ENCODE measurements at places on chromosomes 3 and 15.

GRCh38 chr15:49888323-49888693, 230.7 kb downstream of the ATP8B4 start:
- no peak for DNase-seq

- DNase-seq: no peak
Observed at GRCh38 chr15:25690673-25691543, 172.2 kb downstream of the ATP10A start.

- DNase-seq: no peak
Observed at GRCh38 chr3:40228792-40229350, 80.6 kb upstream of the EIF1B start.

DNA sequence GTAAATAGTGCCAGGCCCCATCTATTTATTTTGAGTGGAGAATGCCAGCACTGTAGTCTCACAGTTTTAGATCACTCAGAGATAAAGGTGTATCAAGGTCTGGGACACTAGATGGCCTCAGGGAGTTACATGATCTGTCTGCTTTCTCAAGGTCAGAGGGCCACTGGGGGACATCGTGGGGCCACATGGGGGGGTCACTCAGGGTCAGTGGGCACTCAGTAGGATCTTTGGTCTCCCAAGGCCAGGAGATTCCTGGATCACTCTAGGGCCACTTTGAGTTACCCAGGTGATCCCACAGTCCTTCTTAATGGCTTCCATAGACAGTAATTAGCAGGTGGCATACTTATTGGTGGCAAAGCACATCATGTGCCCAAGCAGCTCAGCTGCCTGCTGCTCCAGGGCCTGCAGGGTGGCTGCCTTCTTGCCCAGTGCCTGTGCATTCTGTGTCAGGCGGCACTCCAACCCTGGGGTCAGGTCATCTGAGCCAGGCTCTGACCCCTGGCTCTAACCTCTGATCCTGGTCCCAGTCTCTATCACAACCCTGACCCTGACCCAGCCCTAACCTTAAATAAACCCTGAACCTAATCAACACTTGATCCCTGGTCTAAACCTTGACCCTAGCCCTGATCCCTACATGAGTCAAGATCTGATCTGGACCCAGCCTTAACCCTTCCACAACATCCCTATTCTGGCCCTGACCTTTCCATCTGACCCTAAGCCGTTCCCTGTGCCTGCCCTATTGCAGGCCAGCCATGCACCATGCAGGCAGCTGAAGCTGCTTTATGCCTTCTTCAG, 1.8 kb upstream of the LAMB2 start:
- no peak for DNase-seq

GRCh38 chr15:57406062-57406772, 29.9 kb downstream of the CGNL1 start:
- DNase-seq: no peak

- DNase-seq: no peak
Observed at GRCh38 chr15:99113547-99114271, 8.8 kb downstream of the SYNM start.

DNA sequence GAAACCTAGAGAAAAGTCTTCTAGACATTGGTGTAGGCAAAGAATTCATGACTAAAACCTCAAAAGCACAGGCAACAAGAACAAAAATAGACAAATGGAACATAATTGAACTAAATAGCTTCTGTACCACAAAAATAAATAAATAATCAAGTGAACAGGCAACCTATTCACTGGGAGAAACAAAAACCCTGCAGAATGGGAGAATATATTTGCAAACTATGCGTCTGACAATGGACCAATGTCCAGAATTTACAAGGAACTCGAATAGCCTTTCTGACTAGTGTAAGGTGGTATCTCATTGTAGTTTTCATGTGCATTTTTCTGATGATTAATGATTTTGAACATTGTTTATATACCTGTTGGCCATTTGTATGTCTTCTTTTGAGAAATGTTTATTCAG, 37.0 kb upstream of the GCSAM start:
- no peak for DNase-seq

- no peak for DNase-seq
Observed at GRCh38 chr3:46356909-46357308, 3.0 kb downstream of the CCR2 start.

DNA sequence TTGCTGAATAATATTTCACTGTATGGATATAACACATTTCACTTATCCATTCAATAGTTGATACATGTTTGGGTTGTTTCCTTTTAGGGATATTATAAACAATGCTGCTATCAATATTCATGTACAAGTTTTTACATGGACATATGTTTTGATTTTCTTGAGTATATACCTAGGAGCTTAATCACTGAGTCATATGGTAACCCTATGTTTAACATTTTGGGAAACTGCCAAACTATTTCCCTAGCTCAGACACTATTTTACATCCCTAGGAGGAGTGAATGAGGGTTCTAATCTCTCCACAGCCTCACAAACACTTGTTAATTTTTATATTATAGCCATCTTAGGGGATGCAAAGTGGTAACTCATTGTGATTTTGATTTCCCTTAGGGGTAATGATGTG, 66.0 kb downstream of the GPR156 start:
- DNase-seq: no peak

GRCh38 chr3:153911116-153911515, 210.1 kb upstream of the ARHGEF26 start:
- DNase-seq: no peak

- DNase-seq: no peak
Observed at GRCh38 chr3:148344521-148344920, 353.2 kb upstream of the AGTR1 start.

- no peak for DNase-seq
Observed at GRCh38 chr3:15164340-15164739, 41.7 kb upstream of the CAPN7 start.

- DNase-seq: peak; percentile 51
Observed at GRCh38 chr15:40857601-40858341, 13.9 kb downstream of the SPINT1 start.

GRCh38 chr15:52441841-52442240, 86.8 kb downstream of the MYO5A start:
- DNase-seq: no peak

GRCh38 chr3:59310736-59311135, 260.9 kb upstream of the CFAP20DC start:
- no peak for DNase-seq

DNA sequence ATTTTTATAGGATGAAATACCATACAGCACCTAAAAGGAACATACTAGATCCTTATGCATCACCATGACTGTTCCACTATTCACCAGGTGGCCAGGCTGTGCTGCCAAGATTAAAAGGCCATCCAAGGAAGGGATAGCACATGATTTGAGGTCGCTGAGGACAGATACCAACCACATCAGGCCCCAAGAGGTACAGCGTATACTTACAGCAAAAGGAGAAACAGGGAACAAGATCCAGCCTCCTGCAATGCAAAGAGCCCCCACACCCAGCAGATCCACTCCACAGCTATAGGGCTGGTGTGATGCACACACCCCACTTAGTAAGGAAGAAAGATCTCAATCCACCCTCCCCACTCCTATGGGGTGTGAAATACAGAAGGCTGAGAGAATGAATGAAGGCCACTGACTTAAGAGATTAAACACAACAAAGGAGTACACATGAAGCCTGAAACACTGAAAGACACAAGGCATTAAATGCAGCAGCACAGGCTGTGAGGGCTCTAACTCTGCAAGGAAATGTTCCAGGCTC, 32.0 kb upstream of the ZNF445 start:
- DNase-seq: no peak

GRCh38 chr3:65714134-65714533, 324.6 kb downstream of the MAGI1 start:
- DNase-seq: no peak

DNA sequence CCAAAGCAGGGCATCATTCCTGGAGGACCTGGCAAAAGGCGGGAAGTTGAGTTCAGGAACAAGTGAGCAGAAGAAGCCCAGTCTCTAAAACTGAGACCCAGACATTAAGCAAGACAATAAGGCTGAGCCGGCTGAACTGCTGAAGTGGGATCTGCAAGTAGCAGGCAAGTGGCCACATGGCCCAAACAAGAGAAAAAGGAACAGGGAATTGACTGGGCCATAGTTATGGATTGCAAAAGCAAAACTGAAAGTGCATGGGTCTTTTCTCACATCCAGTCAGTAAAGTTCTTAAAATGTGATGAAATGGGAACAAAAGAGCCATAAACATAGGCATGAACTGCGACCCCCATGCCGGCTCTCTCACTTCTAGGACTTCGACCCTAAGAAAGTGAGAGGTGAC, 101.2 kb downstream of the SCN11A start:
- no peak for DNase-seq

DNA sequence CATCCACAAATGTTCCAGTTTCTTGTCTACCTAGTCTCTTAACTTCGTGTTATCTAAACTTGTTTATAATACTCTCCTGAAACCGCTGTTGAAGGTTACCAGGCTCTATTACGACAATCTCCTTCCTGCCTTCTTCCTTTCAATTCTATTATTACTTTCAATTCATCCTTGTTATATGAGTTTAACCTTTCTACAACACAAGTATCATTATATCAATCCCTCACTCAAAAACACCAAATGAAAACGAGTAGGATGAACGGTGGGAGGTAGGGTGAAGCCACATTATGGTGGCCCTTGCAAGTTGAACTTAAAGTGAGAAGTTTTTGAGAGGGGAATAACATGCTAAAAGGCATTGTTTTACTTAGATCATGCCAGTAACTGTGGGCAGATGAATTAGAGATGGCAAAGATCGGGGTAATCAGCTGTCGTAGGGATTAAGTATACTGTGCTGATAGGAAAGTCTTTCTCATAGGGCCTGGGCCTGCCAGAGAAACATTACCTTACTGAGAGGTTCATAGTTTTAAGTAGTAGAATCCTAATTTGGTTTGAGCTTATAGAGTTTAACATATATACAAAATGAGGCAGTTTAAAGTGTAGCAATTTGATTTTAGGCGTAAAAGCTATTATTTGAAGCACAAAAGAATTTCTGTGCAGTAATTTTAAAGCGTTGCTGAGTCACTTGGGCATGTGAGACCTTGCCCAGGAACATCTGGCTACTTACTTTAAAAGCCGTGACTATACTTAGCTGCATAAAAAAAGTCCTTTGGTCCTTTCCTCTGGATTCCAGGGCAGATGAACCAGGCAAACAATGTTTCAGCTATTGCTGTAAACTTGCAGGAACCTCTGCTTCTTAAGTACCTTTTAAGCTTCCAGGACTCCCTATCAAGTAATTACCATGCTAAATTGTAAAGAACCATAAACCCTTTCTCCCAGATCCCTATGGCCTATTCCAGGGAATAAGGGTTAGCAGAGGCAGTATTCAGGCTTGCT, 3.3 kb upstream of the CEP97 start:
- DNase-seq: no peak

GRCh38 chr15:98941595-98942255, 65.9 kb downstream of the PGPEP1L start:
- no peak for DNase-seq

- DNase-seq: no peak
Observed at GRCh38 chr3:147507638-147508286, 98.6 kb downstream of the ZIC1 start.

- no peak for DNase-seq
Observed at GRCh38 chr15:75900577-75900976, 3.1 kb upstream of the FBXO22 start.

GRCh38 chr3:62678841-62679240, 196.4 kb downstream of the CADPS start:
- DNase-seq: no peak

DNA sequence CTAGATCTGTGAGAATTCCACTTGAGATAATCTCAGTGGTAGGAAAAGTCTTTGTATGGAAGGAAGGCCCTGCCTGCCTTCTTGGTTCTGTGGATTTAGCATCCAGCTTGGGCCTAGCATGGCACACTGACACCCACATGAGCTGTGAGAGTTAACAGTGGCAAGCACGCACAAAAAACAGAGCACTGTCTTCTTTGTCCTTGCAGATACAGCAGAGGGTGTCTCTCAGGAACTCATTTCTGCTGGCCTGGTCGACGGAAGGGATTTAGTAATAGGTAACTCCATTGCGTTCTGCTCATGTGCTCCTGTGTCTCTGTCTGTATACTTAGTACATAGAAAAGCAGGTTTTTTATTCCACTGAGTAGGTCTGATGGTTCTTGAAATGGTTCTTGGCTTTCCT, 14.4 kb upstream of the SLC22A13 start:
- DNase-seq: no peak

Data from stimulated activated CD8-positive, alpha-beta memory T cell treated with anti-CD3 and anti-CD28 coated beads, Interleukin-15, amount 100 ng/mL, for 4 hours (primary cell).